ENCODE measurements at places on chromosomes 7 and 10.

GRCh38 chr10:5744849-5745248 lies 60.2 kb downstream of the TASOR2 start:
- no peak for DNase-seq

- no peak for DNase-seq
Measured at GRCh38 chr10:13779748-13780147, 193.0 kb downstream of the PRPF18 start.

GRCh38 chr10:14580671-14581332 lies 193.9 kb downstream of the FAM107B start:
- no peak for DNase-seq

GRCh38 chr10:103711351-103711994 lies 143.9 kb downstream of the SH3PXD2A start:
- no peak for DNase-seq

- DNase-seq = no peak
Measured at GRCh38 chr10:54525816-54526215, 275.2 kb downstream of the PCDH15 start.

DNA sequence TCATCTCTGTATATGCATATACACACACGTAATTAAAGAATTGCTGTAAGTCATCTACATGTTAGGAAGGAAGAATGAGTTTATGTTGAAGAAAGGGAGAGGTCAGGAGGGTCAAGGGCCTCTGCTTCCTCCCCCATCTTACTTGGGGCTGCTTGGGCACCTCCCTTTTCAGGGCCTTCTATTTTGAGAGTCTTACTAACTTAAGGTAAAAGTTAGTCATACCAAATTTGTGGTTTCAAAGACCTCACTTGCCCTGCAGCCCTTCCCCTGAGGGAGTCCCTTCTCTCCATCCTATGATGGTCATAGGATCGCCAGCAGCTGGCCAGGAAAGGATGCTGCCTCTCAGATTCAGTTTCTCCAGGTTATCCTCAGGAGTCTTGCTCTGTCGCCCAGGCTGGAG lies 2.6 kb downstream of the PLEKHS1 start:
- DNase-seq = no peak

DNA sequence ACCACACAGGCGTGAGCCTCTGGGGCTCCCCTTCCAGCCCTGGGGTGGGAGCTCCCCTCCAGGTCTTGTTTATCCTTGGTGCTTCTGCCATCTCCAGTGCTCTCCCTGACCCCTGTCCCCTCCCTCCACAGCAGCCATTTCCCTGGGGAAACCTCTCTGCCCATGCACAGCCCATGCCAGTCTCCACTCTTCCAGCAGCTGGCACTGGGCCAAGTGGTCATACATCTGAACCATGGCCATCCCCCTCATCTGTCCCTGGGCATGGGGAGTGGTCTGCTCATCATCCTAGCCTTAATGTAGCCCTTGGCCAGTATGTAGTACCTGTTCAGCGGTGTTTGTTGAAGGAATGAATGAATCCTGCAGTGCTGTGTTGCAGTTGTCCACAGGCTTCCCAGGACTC lies 172.4 kb upstream of the ZNF32 start:
- no peak for DNase-seq

DNA sequence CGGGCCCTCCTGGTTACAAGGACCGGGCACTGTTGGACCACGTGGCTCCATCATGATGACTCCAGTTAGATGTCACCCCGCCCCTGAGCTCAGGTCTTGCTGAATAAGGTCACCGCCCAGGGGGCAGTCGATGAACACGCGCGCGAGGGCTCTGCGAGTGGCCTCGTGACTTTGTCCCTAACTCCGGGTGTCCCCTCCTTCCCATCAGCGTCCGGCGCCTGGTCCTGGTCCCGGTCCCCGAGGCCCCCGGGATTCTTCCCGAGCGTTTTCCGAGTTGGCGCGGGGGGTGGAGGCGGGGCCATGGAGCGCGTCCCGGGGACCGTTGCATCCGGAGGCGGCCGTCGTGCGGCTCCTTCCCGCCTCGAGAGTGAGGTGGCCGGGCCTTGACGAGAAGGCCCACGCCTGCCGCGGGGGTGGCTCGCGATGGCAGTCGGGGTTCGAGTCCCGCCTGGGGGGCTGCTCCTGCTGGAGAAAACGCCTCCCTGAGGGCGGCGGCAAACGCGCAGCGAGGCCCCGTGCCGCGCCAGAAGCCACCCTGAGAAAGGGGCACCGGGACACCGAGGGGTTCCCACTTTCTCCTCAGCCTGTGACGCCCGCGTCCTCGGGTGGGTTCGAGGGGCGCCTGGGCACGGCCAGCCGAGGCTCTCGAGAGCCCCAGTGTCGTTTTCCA lies 569 bp upstream of the NPTX2 start:
- peak; percentile 26 for DNase-seq

GRCh38 chr10:44587488-44588318 lies 202.8 kb upstream of the CXCL12 start:
- DNase-seq = no peak

All from DMS79 treated with DMSO at 0.1 percent for 48 hours (cell line).